ENCODE measurements at places on chromosomes 2 and 18.

DNA sequence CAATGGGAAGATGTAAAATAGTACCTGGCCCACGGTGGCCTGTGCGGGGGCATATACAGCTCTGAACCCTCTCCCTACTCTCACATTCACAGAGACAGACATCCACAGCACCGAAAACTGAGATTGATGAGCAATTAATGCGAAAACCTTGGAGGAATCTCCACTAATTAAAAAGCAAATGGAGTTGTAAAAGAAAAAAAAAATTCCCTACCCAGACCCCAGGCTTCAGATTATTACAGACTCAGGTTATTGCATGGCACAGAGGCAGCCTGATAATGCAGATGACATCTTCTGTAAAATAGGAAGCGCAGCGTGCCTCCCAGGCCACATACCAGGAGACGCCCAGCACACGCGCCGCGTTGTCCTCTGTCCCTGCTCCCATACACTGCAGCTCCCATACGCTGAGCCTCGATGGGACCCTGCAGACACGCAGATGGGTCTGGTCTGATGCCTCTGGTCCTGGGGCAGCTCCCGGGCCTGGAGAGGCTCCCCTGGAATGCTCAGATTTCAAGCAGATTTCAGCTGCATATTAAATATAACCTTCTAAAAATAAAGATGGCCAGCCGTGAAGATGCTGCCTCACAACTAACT is 496.1 kb upstream of the MYT1L start:
- no peak overlapping the region for H3K27ac ChIP-seq
- H3K36me3 ChIP-seq: no peaks in the 10 kb centered on the region
- no peaks in the 10 kb centered on the region for H3K4me1 ChIP-seq
- no peak for DNase-seq
- no peak overlapping the region for H3K4me3 ChIP-seq
- H3K27me3 ChIP-seq: no peaks in the 10 kb centered on the region

GRCh38 chr2:156157670-156158069 is 174.9 kb downstream of the NR4A2 start:
- no peak for DNase-seq
- no peaks in the 10 kb centered on the region for H3K4me1 ChIP-seq
- no peaks in the 10 kb centered on the region for H3K27me3 ChIP-seq
- H3K27ac ChIP-seq: no peak overlapping the region

GRCh38 chr2:141455211-141455826 is 675.5 kb downstream of the LRP1B start:
- DNase-seq: no peak
- no peak overlapping the region for H3K27ac ChIP-seq
- no peak overlapping the region for H3K4me3 ChIP-seq
- H3K4me1 ChIP-seq: no peaks in the 10 kb centered on the region
- no peaks in the 10 kb centered on the region for H3K27me3 ChIP-seq
- H3K36me3 ChIP-seq: no peaks in the 10 kb centered on the region

GRCh38 chr2:144136297-144137010 is 383.5 kb downstream of the ZEB2 start:
- no peak overlapping the region for H3K27ac ChIP-seq
- no peak for DNase-seq
- peaks cover 8% of the 10 kb centered on the region for H3K4me1 ChIP-seq
- H3K27me3 ChIP-seq: no peaks in the 10 kb centered on the region
- H3K4me3 ChIP-seq: no peak overlapping the region
- no peaks in the 10 kb centered on the region for H3K36me3 ChIP-seq

- peak; percentile 55 for DNase-seq
- H3K27ac ChIP-seq: peak overlapping the region; percentile 49
- H3K27me3 ChIP-seq: no peaks in the 10 kb centered on the region
- H3K36me3 ChIP-seq: no peaks in the 10 kb centered on the region
- peak overlapping the region; percentile 62 for H3K4me3 ChIP-seq
These were observed 46.0 kb upstream of the PAX8 start for GRCh38 chr2:113324684-113325160.

DNA sequence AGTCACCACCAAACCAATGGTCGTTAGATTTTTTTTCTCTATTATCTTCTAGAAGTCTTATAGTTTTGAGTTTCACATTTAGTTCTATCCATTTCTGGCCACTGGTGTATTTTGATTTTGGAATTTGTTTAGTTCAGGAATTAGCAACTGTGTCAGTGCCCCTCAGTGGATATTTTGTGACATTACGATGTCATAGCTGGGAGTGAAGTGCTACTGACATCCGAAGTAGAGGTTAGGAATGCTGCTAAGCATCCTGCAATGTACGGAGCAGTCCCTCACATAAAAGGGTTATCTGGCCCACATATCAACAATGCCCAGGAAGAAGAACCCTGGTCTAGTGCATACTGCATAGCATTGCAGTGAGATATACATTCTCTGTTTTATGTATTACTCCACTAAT is 157.4 kb upstream of the RGPD4 start:
- H3K36me3 ChIP-seq: no peaks in the 10 kb centered on the region
- H3K27ac ChIP-seq: no peak overlapping the region
- H3K27me3 ChIP-seq: no peaks in the 10 kb centered on the region
- no peak overlapping the region for H3K4me3 ChIP-seq
- DNase-seq: peak; percentile 11

GRCh38 chr2:58543442-58543841 is 302.3 kb upstream of the FANCL start:
- DNase-seq: no peak
- no peak overlapping the region for H3K27ac ChIP-seq
- no peaks in the 10 kb centered on the region for H3K36me3 ChIP-seq
- H3K4me1 ChIP-seq: no peaks in the 10 kb centered on the region
- no peak overlapping the region for H3K4me3 ChIP-seq

GRCh38 chr18:69528435-69528834 is 127.7 kb downstream of the DOK6 start:
- H3K27ac ChIP-seq: no peak overlapping the region
- H3K4me3 ChIP-seq: no peak overlapping the region
- H3K4me1 ChIP-seq: no peaks in the 10 kb centered on the region
- H3K27me3 ChIP-seq: no peaks in the 10 kb centered on the region
- no peaks in the 10 kb centered on the region for H3K36me3 ChIP-seq
- peak; percentile 64 for DNase-seq

DNA sequence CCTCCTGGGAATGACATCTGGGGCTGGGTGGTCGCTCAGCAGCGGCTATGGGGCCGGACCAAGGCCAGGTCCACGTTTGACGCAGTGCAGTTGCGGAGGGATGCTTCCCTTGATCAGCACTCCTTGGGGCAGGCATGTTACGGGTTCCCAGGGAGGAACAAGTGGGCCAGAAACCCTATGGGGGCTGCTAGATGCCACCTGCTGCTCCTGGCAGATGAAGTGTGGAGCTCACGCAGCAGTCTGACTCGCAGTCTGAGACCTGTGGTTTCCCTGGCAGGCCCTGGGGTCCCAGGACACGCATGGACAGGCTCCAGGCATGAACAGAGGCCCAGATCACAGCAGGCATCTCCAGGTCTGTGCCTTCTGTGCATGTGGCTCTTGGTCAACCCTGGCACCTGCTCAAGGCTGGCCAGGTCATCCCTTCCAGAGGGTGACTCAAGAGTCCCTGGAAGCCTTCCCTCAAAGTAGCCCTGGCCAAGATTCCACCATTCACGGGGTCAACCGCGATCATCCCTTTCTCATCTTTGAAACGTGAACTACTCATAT is 20.0 kb downstream of the KCNF1 start:
- peak; percentile 79 for DNase-seq
- H3K36me3 ChIP-seq: no peaks in the 10 kb centered on the region
- H3K27ac ChIP-seq: peak overlapping the region; percentile 24
- H3K27me3 ChIP-seq: no peaks in the 10 kb centered on the region
- H3K4me1 ChIP-seq: peaks cover 42% of the 10 kb centered on the region

Measured in astrocyte (in vitro differentiated cells and primary cell).